Muscle of leg (tissue), 16 donors: ENCODE measurements at places on chromosomes 7 and 10. TPM values are rescaled to one million over a fixed set of nuclear protein-coding genes. Genes with fewer than 3 reads are reported as not detected.

Gene ELN
- total RNA-seq: 142 TPM

DNA sequence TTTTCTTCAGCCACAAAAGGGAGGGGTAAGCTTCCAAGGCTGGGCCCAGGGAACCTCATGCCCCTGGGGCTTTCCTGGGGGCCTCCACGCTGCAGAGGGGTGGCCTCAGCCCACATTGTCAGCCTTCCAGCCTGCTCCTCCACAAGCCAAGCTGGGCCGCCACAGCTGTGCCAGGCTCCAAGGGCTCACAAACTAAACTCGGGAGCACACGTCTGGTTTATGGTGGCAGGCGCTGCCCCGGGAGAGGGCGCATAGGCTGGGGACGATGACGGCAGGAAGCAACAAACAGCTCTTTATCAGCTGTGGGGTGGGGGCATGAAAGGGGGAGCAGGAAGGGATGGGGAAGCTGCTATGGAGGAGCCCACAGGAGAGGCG, 6.3 kb upstream of the CDH23 start:
- peaks cover 23% of the 10 kb centered on the region for H3K27me3 ChIP-seq
- no peak for DNase-seq
- no peak overlapping the region for H3K27ac ChIP-seq
- H3K4me3 ChIP-seq: no peak overlapping the region

DNA sequence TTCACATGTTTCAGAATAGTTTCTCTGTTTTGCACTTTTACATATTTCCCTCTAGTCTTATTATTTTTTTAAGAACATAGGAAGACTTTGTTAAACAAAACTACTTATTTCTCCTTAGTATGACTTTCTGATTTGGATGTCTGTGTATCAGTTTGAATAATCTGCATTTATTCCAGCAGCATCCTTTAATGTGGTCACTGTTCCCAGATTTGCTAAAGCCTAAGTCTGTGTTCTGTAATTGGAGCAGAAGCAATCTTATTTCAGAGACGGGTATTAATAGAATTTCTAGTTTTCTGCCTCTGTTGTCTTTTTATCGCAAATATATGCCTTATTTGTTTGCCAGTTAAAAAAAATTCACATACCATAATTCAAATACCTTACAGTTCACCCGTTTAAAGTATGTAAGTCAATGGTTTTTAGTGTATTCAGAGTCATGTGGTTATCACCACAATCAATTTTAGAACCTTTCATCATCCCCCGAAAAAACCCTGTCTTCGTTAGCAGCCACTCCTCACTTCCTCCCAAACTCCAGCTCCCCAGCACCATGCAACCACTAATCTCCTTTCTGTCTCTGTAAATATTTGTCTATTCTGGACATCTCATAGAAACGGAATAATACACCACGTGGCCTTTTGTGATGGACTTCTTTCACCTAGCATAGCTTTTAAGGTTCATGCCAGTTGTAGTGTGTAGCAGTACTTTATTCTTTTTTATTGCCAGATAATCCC, 58.7 kb downstream of the INPP5F start:
- peak; percentile 18 for DNase-seq
- no peak overlapping the region for H3K27ac ChIP-seq
- H3K36me3 ChIP-seq: no peaks in the 10 kb centered on the region
- no peak overlapping the region for H3K4me3 ChIP-seq

- H3K27me3 ChIP-seq: no peaks in the 10 kb centered on the region
- H3K36me3 ChIP-seq: no peaks in the 10 kb centered on the region
- no peak overlapping the region for H3K4me3 ChIP-seq
- no peaks in the 10 kb centered on the region for H3K4me1 ChIP-seq
Observed at GRCh38 chr10:104057717-104058116, 28.0 kb downstream of the COL17A1 start.

Gene SPDYE8
- total RNA-seq: 0.09 TPM

DNA sequence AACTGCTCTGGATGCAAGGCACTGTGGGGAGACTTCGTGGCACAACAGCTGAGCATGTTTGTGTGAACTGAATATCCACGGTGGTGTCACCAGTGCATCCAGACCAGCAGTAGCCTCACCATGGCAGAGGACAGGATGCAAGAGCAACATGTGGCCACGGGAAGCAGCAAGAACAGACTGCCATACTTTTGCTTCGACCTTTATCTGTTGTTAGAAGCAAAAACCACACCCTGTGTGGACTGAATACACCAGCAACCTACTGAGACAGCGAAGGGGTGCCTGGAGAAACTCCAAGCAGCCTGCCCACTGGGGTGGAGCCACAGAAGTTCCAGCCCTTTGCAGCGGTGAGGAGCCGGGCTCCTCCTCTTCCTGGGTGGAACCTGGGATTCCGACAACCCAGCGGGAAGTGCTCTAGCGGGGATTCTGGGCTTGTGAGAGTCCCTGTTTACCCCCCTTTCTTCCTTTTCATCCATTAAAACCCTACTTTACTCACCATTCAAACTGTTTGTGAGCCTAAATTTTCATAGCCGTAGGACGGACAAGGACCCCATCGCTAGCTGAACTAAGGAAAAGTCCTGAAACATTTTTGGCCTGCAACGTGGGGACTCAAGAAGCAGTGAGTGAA, 584.9 kb downstream of the GRM8 start:
- no peak overlapping the region for H3K27ac ChIP-seq
- no peaks in the 10 kb centered on the region for H3K27me3 ChIP-seq
- no peak for DNase-seq
- H3K4me1 ChIP-seq: no peaks in the 10 kb centered on the region
- no peak overlapping the region for H3K4me3 ChIP-seq
- H3K36me3 ChIP-seq: no peaks in the 10 kb centered on the region

- no peak overlapping the region for H3K4me3 ChIP-seq
- H3K36me3 ChIP-seq: no peaks in the 10 kb centered on the region
- peaks cover 14% of the 10 kb centered on the region for H3K4me1 ChIP-seq
- no peak for DNase-seq
Observed at GRCh38 chr10:27646194-27646593, 99.4 kb downstream of the MKX start.

Gene GDF2
- not detected for total RNA-seq

Gene CDC123
- 60.2 TPM for total RNA-seq

Gene TWIST1
- 8.3 TPM for total RNA-seq

GRCh38 chr7:1085910-1086421, 1.9 kb upstream of the GPER1 start:
- H3K27me3 ChIP-seq: no peaks in the 10 kb centered on the region
- DNase-seq: no peak
- no peak overlapping the region for H3K27ac ChIP-seq
- H3K4me3 ChIP-seq: no peak overlapping the region

- no peaks in the 10 kb centered on the region for H3K36me3 ChIP-seq
- no peak for DNase-seq
- H3K27me3 ChIP-seq: no peaks in the 10 kb centered on the region
- H3K27ac ChIP-seq: no peak overlapping the region
- peaks cover 3% of the 10 kb centered on the region for H3K4me1 ChIP-seq
- H3K4me3 ChIP-seq: no peak overlapping the region
Observed at GRCh38 chr10:132198381-132199181, 11.8 kb downstream of the DPYSL4 start.

- no peak overlapping the region for H3K4me3 ChIP-seq
- peak; percentile 96 for DNase-seq
- H3K27ac ChIP-seq: peak overlapping the region; percentile 88
- no peaks in the 10 kb centered on the region for H3K36me3 ChIP-seq
- peaks cover 50% of the 10 kb centered on the region for H3K4me1 ChIP-seq
- H3K27me3 ChIP-seq: peaks cover 1% of the 10 kb centered on the region
Observed at GRCh38 chr10:70664702-70665195, 7.6 kb upstream of the ADAMTS14 start.

GRCh38 chr10:48399056-48399541, 92.6 kb downstream of the MAPK8 start:
- no peaks in the 10 kb centered on the region for H3K4me1 ChIP-seq
- H3K27me3 ChIP-seq: no peaks in the 10 kb centered on the region
- no peak overlapping the region for H3K27ac ChIP-seq
- H3K4me3 ChIP-seq: no peak overlapping the region
- DNase-seq: no peak

DNA sequence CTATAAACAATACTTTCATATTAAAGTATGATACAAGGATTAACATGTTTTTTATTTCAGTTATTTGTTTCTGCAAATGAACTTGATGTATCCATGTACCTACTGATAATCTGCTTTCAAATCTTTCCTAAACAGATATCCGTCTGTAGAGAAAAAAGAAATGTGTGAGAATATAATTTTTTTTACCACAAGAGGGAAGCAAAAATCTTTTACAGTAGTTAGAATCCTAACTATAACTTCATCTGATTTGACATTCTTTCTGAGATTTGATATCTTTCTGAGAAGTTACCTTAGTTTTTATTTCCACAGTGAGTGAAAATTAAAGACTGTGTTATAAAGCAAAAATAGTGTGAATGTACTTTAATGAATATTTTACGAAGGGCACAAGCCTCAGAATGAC, 203.9 kb upstream of the PCLO start:
- no peaks in the 10 kb centered on the region for H3K27me3 ChIP-seq
- H3K4me1 ChIP-seq: no peaks in the 10 kb centered on the region
- H3K4me3 ChIP-seq: no peak overlapping the region
- no peaks in the 10 kb centered on the region for H3K36me3 ChIP-seq

DNA sequence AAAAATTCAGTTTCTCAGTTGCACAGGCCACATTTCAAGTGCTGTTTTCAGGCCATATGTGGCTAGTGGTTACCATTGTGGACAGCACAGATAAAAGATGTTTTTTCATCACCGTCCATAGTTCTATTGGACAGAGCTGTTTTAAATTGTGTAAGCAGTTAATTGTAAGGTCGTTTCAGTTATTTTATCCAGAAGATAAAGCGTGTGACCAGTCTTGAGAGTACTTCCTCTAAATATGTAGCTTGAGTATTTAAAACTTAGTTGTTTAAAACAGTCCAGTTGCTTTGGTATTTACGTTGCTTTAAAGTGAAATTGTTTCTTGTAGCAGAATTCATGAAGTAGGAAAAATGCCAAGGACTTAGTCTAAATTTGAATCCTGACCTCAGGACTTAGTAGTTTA, 66.9 kb downstream of the ZNRF2 start:
- H3K36me3 ChIP-seq: no peaks in the 10 kb centered on the region
- peak; percentile 29 for DNase-seq
- no peaks in the 10 kb centered on the region for H3K4me1 ChIP-seq
- H3K4me3 ChIP-seq: no peak overlapping the region
- H3K27ac ChIP-seq: no peak overlapping the region
- no peaks in the 10 kb centered on the region for H3K27me3 ChIP-seq

Gene MMD2
- total RNA-seq: not detected

DNA sequence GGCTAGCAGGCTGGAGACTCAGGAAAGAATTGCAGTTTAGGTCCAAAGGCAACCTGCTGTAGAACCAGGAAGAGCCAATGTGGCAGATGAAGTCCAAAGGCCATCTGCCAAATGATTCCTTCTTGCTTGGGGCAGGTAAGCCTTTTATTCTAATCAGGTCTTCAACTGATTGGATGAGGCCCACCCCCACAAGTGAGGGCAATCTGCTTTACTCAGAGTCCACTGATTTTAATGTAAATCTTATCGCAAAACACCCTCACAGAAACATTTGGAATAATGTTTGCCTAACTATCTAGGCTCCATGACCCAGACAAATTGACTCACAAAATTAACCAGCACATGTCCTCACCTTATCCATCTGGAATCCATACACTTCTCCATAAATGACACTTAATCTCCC, 7.8 kb downstream of the GIMAP8 start:
- no peaks in the 10 kb centered on the region for H3K4me1 ChIP-seq
- no peaks in the 10 kb centered on the region for H3K36me3 ChIP-seq
- no peaks in the 10 kb centered on the region for H3K27me3 ChIP-seq
- no peak overlapping the region for H3K27ac ChIP-seq
- H3K4me3 ChIP-seq: no peak overlapping the region

GRCh38 chr10:69503896-69504265, 52.6 kb downstream of the TSPAN15 start:
- H3K27ac ChIP-seq: peak overlapping the region; percentile 56
- DNase-seq: no peak
- H3K36me3 ChIP-seq: peaks cover 25% of the 10 kb centered on the region
- no peak overlapping the region for H3K4me3 ChIP-seq
- H3K27me3 ChIP-seq: no peaks in the 10 kb centered on the region

DNA sequence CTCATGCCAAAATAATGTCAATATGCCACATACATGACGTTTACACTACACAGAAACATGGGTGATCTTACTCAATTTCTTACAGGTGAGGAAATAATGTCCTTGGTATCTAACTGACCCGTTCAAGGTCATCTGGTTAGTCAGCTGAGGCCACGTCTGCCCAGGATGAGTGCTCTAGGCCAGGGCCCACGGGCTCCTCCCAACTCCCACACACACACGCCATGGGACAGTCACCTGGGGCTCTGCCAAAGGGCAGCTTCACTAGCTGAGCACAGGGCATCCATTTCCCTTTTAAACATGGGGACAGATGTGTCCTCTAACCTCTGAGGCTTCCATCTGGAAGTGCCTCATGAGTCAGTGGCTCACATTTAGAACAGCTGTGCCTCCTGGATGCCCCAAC, 123.9 kb downstream of the TNS3 start:
- H3K4me3 ChIP-seq: no peak overlapping the region
- no peaks in the 10 kb centered on the region for H3K27me3 ChIP-seq
- peak; percentile 73 for DNase-seq
- H3K27ac ChIP-seq: peak overlapping the region; percentile 58

DNA sequence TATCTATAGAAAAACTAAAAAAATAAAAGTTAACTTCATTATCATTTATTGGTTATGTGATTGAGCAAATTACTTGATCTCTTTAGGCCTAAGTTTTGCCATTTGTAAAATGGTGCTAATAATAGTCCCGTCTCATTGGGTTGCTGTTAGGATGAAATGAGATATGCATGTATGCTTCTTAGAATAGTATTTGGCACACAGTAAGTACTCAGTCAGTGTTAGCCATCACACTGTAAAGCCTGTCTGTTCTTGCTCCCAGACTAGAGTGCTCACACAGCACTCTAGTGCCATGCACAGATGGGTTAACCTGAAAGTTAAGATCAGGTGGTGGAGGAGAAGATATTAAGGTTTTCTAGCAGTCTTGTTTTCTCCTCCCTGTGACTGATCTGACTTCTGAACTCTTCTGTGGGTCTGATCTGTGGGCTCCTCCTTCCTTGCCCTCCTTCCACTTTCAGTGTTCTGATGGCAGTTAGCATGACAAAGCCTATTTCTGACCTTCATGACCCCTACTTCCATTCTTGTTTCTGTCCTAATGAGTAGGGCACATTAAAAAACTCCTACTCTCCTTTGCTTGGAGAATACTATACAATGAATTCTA, 167.5 kb downstream of the RNLS start:
- DNase-seq: no peak
- no peak overlapping the region for H3K27ac ChIP-seq
- H3K4me1 ChIP-seq: peaks cover 4% of the 10 kb centered on the region
- no peak overlapping the region for H3K4me3 ChIP-seq
- H3K36me3 ChIP-seq: no peaks in the 10 kb centered on the region
- no peaks in the 10 kb centered on the region for H3K27me3 ChIP-seq

DNA sequence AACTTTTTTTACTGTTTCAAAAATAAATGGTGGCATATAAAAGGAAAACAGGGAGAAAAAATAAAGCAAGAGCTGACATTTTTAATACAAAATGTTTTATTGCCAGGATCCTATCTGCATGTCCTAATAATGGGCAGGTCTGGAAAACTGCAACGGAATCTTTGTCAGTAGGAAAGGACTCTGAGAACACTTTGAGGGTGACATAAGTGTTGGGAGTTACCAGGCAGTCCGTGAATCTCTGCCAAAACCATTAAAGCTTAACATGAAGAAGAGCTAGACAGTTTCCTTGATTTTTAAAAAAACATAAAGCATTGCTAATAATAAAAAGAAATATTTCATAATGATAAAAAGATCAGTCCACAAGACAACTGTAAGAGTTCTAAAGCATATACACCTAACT, 80.7 kb downstream of the AGMO start:
- H3K36me3 ChIP-seq: no peaks in the 10 kb centered on the region
- no peak overlapping the region for H3K27ac ChIP-seq
- peak; percentile 68 for DNase-seq
- no peak overlapping the region for H3K4me3 ChIP-seq
